Stomach (tissue), 19 donors: ENCODE measurements at places on chromosomes 1 and 21. TPM values are rescaled to one million over a fixed set of nuclear protein-coding genes. Genes with fewer than 3 reads are reported as not detected.

DNA sequence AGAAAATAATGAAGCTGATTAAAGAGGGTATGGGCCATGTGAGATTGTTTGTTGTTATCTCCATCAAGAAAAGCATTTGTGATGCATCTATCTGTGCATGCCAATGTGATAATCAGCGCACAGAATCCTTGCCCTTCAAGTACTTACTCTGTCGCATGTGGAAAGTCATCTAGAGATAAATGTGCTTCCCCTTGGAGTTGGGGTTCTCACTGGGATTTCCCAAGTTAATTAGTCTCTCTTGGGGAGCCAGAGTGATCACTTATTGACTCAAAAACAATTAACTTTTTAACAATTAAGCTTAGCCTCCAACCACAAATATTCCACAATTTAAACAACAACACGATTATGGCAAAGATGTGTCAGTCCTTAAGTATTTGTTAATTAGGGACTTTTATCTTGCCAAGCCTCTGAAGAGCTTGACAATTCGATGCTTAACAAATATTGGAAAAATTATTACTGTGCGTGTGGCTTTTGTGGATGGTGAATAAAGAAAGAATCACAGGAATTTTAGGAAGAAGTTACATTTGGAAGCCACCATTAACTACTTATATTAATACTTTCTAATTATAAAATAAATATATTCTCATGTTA, 17.5 kb downstream of the RHOU start:
- no peak for DNase-seq

- peak; percentile 85 for DNase-seq
Observed at GRCh38 chr1:160911441-160911840, 26.5 kb upstream of the ITLN1 start.

DNA sequence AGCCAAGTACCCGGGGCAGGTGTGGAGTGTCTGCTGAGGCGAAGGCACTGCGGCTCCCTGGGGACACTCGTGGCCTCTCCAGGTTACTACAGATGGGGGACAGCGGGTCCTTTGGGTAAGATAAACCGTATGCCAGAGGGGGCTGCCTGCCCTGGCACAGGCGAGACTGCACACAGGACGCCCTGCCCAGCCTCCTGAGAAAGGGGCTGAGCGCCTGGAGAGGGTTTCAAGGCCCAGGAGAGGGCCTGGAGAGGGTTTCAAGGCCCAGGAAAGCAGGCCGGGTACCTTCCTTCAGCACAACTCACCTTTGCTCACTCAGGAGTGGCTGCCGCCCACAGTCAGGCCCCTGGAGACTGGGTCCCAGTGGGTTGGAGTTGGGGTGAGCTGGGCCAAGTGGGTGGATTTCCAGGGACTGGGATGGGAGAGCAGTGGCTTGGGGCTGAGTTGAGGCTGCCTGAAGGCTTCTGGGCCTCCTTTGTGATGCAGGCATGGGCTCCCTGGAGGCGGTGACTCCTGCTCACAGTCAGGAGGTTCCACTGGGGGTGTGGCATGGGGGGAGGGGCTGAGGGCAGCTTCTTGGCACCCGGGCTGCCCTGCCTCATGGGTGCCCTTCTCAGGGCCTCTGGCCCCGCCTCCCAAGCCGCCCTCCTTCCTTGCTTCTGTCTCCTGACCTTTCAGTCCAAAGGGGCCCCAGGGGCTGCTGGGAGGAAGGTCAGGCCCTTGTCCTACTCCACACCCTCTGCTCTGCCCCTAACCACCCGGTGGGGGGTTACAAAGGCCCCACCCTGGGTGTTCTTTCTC, at the start of gene MMEL1:
Gene MMEL1 (minus strand): TSS at position 456 of the 801 bp plus-strand sequence. CDS start 3,532 bp downstream, outside the sequence.
- DNase-seq: no peak

DNA sequence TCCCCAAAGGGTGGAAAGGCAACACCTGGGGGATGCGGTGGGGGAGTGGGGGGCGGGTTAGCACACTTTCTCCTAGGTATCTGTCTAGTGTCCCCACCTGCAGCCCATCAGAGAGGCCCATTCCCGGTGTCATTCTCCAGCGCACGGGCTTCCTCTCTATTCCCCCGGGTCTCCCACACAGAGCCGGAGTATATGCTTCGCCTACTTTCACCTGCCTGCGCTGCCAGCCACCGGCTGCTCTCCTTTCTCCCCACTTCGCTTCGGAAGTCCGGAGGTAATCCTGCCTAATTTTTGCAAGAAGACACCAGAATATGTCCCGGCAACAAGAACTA, 852 bp downstream of the RGS7 start:
- DNase-seq: no peak

Gene ST3GAL3
- total RNA-seq: 2.0 TPM

Gene FMO4
- 5.9 TPM for total RNA-seq

Gene OR2G6
- not detected for total RNA-seq
